Stimulated activated CD8-positive, alpha-beta memory T cell treated with anti-CD3 and anti-CD28 coated beads, Interleukin-7, amount 100 ng/mL, for 48 hours (primary cell): ENCODE measurements at places on chromosomes 1 and 21.

DNA sequence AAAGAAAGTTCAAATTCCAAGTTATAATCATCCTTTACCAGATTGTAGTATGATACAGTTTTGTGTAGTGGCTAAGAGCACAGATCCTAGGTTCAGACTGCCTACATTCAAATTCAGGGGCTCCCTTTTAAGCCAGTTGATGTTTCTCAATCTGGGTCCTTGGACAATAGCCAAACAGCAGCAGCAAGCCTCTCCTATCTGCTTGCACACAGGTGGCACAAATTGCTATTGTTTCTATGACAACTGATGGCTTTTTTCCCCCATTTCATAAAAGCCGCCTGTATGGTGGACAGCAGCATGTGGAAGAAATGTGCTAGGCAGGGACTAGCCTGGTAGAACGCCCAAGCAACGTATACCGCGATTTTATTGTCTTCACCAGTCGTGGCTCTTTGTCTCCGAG is 76.5 kb downstream of the S1PR1 start:
- no peak for DNase-seq

- DNase-seq: no peak
These were observed 233.1 kb upstream of the USP24 start for GRCh38 chr1:55448261-55448660.

- DNase-seq: no peak
These were observed 97.4 kb upstream of the GFI1 start for GRCh38 chr1:92583821-92584760.

DNA sequence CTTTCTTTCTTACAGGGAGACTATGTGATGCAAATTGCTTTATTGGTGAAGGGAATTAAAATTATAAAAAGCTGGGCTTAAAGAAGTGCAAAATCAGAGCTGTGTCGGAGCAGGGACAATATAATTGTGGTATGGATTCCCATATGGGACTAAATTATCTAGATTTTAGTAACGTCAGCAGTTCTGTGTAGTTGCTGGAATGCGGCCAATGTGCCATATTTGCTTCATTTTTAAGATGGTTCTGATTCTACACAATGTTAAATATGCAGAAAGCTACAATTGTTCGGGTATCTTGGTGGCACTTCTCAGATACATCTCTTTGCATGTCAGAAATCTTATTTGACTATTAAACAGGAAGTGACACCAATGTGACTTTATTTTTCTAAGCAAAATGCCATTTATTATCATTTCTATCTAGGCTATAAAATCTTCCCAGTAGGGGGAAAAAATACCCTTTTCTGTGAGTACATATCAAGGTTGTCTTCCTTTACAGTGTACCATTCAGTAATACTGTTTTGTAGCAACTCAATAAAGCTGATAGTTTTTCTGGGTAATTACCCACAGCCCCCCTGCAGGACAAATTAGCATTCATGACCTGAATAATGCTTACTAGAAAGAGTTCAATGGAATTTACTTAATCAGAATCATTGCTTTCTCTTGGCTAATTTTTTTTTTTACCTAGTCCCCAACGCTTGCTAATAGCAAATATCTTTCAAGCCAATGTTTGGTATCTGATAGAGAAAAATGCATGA is 288.3 kb upstream of the ADGRL2 start:
- DNase-seq: no peak

DNA sequence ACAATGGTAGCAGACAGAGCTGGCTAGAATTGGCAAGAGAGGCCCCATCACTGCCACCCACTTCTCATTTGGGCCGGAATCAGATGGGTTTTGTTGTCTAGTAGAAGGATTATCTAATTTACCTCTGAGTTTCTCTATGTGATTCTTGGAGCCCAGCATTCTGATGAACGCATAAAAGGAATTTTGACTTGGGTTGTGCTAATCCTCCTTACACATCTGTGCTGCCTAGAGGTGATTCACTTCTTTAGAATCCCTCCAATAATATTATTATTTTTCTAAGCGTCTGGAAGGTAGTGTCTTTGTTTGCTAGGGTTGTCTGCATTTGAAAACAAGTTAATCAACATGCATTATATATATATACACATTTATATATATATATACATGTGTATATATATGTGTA is 118.1 kb downstream of the RUNX1 start:
- no peak for DNase-seq

DNA sequence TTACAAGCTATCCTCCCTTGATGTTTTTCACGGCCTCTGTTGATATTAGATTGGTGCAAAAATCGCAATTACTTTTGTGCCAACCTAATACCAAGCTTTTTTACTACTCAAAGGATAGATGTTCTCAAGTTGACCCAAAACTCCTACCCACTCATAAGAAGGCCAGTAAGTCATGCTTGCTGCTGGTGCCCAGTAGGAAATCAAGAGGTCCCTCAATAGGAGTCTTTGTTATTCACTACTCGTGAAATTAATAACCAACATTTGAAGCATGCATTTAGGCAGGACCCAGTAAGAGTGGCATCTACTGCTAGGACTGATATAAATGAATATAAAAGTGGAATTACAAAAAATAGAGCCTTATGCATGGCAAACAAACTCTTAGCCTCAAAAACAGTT is 52.6 kb downstream of the APP start:
- no peak for DNase-seq

DNA sequence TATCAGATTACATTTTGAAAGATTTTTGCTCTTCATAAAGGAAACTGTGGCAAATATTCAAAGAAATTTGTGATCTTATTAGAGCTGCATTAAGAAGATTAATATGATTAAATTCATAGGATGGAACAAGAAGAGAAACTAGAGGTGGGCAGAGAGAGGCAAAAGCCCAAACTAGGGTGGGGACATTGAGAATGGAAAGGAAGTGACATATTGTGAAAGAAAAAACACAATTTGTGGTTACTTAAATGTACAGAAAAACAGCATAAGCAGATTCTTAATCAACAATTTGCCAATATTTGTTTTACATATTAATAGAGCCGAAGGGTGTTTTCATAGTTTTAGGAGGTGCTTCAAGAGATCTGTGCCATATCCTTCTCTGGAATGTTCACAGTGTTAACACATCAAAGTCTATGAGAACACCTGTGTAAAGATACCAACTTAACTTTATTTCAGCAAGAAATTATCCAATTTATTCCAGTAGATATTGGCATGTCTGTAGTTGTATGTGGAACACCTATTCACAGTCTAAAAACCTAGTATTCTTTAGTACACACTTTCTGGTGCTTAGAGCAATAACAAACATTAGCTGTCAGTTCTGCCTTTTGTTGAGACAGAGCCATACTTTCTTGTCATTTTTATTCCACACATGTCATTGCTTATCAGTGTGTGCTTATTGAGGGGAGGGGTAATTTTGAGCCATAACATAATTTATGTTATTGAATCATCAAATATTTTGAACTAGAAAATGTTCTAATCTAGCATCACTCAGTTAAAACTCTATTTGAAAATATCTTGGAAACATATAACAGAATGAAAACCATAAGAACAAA is 401.5 kb downstream of the PTPRC start:
- no peak for DNase-seq

DNA sequence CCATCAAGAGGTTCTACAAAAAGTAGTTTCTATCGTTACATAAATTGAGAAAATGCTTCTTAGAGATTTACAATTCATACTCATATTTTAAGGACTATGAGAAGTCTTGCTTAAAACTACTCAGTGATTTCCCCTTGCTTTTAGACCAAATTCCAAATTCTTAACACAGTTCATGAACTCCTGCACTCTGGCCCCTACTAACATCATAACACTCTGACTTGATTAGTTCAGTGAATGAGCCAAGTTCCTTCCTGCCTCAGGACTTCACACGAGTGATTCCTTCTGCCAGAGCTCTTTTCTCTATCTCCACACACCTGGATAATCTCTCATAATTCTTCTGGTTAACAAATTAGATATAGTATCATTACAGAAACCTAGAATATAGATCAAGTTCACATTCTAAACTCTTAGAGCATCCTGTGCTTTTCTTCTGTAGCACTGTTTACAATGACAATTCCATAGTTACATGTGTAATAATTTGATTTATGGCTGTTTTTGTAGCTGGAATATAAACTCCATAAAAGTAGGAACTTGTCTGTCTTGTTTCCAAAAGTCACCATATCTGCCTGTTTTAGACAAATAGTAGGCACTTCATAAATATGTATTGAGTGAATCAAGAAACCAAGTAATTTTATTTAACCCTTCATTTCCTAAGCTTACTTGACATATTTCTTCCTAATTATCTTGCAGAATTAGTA is 59.9 kb downstream of the NUF2 start:
- no peak for DNase-seq

- no peak for DNase-seq
These were observed 11.0 kb downstream of the PLEKHA6 start for GRCh38 chr1:204348722-204349121.

GRCh38 chr1:105700723-105701122 is 1355.8 kb upstream of the PRMT6 start:
- DNase-seq: no peak

DNA sequence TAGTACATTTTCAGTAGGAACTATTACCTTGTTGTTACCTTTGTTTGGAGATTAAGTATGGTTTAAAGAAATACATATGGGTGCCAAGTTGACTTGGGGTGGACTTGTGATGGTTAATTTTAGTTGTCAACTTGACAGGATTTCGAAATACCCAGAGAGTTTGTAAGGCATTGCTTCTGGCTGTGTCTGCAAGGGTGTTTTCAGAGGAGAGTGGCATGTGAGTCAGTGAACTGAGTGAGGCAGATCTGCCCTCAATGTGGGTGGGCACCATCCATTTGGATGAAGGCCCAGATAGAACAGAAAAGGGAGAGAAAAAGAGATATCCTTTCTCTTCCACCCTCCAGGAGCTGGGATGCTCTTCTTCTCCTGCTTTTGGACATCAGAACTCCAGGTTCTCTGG is 315.5 kb downstream of the GPATCH2 start:
- no peak for DNase-seq

DNA sequence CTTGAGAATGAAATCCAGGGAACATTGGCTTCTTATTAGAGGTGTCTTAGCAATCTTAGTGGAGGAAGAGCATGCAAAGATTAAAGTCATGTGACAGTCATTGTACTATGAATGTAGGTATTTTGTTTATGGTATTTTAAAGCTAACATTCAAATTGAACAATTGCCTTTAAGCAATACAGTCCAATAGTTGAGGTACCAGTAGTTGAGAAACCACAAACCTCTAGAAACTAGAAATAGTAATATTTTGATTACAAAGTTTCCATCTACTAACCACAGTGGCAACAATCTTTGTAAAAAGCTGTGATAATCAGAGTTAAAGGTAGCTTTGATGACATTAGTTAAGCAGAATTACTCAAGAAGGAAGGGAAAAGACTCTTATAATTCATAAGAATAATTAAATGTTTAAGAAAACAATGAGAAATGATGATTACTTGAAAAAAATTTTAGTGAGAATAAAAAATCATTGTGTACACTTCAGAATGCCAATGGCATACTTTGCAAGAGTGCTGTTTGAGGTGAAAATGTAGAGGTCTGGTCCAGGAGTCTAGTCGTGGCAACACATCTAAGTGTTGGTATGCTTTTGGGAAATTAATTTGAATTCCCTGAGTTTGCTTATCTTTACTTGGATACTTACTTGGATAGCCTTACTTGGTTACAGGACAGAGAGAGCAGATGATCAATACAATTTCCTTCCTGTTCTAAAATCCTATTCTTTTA is 104.9 kb upstream of the PTGFR start:
- DNase-seq: no peak

- no peak for DNase-seq
These were observed 4.0 kb downstream of the MT1HL1 start for GRCh38 chr1:237000191-237000590.

- DNase-seq: peak; percentile 50
These were observed 6.0 kb downstream of the CYB561D1 start for GRCh38 chr1:109499661-109500536.
